ENCODE measurements at places on chromosomes 11 and 22.

- no peak for DNase-seq
These were observed 29.7 kb downstream of the AP2A2 start for GRCh38 chr11:955154-956063.

- DNase-seq = no peak
These were observed 2.9 kb downstream of the CHID1 start for GRCh38 chr11:907668-908067.

DNA sequence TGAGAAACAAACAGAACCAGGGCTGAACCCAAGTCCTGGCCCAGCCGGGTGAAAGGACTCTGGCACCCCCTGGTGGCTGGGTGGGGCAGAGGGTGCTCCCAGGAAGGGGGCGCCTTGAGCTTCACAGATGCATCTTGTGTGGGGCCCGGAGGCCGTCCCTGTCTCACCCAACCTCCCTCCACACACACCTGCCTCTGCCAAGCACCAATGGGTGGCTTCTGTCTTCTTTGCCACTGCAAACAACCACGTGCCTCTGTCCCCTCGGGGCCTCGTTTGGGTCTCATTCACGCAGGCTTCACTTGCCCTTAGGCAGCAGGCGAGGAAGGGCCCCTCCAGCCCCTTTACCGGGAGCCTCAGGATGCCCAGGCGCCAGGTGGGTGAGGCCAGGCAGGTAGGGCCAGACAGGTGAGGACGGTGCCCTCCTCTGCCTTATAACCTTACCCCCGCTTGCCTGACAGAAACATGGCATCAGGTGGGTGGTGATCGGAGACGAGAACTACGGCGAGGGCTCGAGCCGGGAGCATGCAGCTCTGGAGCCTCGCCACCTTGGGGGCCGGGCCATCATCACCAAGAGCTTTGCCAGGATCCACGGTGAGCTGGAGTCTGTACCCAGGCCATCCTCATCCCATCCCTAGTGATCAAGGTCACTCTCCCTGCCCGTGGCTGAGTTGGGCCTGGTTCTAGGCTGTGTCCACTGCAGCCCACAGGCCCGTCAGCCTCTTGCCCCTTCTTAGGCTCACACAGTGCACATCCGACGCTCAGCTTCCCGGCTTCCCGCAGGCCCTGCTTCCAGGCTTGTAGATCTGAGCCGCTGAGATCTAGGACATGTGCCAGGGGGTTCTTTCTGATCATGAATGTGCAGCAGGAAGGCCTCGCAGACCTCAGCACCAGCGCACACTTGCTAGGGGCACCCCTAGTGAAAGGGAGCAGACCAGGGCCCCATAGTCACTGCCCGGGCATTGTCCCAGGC, 17.2 kb downstream of the POLR3H start:
- DNase-seq = peak; percentile 11

DNA sequence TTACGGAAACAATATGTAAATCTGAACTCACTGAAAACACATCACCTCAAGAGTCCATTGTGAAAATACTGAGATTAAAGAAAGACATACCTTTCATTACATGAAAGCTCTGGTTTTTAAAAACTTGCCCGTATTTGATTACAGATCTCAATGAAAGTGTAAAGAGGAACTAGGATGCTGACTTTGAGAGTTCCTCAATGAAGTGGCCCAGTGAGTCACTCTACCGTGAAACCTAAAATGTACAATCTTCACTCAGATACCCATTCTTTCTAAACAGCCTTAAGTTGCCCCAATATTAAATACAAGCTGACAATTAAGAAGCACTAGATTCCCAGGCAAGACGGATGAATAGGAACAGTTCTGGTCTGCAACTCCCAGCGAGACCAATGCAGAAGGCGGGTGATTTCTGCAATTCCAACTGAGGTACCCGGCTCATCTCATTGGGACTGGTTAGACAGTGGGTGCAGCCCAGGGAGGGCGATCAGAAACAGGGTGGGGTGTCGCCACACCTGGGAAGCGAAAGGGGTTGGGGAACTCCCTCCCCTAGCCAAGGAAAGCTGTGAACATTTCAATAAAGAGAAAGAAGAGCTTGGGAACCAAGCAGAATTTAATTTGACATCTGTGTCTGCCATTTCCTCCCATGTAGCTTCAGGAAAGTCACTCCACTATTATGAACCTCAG, 33.8 kb upstream of the OR9G4 start:
- DNase-seq = no peak

DNA sequence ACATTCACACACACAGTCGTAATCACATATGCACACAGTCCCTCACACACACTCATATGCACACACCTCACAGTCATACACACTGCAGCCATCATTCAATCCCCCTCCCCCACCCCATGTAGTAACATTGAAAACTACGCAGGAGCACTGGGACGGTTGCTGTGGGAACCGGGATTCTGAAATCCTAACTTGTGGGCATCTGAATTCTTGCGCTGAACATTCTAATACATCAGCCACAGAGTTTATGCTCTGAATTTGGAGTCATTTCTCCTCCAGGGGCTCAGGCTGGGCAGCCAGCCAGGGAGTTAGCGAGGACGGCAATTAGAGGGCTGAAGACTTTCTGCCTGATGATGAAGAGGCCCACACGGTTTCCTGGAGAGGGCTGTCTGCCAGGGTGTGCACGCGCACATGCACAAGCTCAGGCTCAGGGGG, 32.7 kb downstream of the CD6 start:
- no peak for DNase-seq

- no peak for DNase-seq
These were observed 673 bp upstream of the SCUBE2 start for GRCh38 chr11:9092072-9092471.

- no peak for DNase-seq
These were observed 22.2 kb downstream of the FLRT1 start for GRCh38 chr11:64057890-64058289.

DNA sequence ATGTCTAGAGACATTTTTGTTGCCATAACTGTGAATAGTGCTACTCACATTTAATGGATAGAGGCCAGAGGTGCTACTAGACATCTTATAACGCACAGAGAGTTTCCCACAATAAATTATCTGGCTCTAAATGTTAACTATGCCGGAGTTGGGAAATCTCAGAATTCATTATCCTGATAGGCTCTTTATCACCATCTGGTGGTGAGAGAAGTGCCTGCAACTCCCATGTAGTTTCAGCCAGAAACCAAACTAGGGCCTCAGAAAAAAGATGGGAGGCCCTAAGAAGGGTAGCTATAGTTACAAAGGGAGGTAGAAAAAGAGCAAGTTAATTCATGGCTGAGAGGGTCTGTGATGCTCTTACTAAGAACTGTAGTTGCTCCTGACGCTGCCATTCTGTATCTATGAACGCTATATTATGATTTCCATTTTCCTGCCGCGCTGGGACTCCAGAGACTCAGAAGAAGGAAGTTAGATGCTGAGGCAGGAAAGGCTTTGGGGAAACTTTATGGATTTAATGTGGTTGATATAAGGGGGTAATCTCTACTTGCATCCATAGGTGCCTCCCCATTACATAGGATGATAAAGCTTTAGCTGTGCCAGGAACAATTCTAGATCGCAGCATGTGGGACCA, 22.9 kb upstream of the MRPL17 start:
- DNase-seq = peak; percentile 49

DNA sequence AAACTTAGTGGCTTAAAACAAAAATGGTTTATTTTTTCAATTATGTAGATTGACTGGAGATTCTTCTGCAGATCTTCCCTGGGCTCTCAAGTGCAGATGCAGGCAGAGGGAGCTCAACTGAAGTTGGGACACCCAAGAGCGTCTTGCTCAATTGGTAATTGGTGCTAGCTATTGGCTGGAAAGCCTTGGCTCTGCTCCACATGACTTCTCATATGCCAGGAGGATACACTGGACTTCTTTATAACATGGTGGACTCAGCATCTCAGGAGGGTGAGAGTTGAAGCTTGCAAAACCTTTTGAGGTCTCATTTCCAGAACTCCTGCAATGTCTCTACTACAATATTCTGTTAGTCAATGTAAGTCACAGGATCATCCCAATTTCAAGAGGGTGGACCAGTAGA, 42.2 kb upstream of the PRSS23 start:
- DNase-seq = no peak

DNA sequence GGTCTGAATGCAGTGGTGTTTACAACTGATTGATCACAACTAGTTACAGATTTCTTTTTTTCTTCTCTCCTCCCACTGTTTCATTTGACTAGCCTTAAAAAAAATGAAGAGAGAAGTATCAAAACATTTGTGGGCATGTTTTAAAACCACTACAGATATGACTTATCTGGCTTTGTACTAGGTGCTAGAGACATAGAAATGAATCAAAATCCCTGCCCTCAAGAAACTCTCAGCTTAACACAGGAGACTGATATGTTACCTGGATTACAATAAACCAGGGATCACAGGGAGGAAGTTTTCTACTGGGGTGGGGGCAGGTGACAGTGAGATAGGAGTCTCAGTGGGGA, 25.2 kb upstream of the CTR9 start:
- DNase-seq = no peak

DNA sequence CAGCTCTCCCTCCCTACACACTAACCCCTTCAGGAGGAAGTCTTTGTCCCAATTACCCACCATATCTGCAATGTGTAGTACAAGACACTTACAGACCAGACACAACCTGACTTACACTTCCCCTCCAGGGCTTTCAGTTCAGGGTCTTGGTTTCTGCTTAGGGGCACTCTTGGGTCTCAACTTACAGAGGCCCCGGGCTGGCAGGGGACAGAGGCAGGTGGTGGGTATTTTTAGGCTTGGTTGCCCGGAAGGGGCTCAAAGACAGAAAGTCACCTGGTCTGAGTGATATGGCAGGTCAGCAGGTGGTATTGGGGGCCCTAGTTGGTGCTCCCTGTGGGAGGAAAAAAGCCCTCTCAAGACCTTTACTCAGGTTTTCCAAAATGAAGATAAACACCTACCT, 3.4 kb upstream of the TMEM184B start:
- DNase-seq = no peak

DNA sequence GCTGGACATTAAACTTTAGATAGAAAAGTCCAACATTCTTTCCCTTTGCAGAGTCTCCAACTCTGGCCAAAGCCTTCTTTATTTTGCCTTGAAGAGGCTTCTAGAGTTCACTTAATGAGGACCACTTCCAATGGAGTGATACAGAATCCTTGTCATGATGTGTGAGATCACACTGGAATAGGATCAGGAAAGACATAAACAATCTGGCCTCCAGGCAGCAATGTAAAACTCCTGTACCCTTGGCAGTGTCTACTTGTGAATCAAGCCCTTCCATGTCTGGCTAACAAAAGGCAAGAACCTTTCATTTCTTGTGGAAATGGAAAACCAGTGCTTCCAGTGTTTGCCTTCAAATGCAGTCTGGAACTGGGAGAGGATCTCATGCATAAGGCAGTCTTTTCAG, 56.5 kb upstream of the FIBIN start:
- no peak for DNase-seq

- DNase-seq = peak; percentile 64
These were observed 42.1 kb downstream of the PRDM10 start for GRCh38 chr11:129960216-129961214.

GRCh38 chr11:65776710-65777141, 4.0 kb downstream of the AP5B1 start:
- DNase-seq = no peak

- DNase-seq = peak; percentile 67
These were observed 67.3 kb upstream of the NUP50 start for GRCh38 chr22:45096256-45096907.

GRCh38 chr11:76394411-76394810, 13.3 kb downstream of the GVQW3 start:
- no peak for DNase-seq

GRCh38 chr22:43217285-43218030, 30.5 kb upstream of the TTLL12 start:
- DNase-seq = no peak

- no peak for DNase-seq
These were observed 59.2 kb upstream of the B3GAT1 start for GRCh38 chr11:134471087-134471715.

- no peak for DNase-seq
These were observed 41.8 kb upstream of the KCNQ1OT1 start for GRCh38 chr11:2741377-2742131.

- no peak for DNase-seq
These were observed 1.2 kb downstream of the P2RX3 start for GRCh38 chr11:57339328-57339727.

DNA sequence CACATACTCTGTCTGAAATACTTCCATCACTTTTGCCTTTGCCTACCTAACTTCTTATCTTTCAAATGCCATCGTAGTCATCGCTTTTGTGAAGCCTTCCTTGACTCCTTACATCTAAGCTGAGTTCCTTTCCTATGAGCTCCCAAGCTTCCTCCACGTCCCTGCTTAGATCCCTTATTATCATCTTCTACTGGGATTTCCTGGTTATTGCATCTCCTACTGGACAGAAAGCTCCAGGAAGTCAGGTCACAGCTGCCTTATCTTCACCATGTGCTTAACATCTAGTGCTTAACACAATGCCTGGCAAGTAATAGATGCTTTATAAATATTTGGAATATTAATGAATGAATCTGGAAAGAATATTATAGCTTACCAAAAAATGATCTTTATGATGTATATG, 5.9 kb downstream of the YPEL4 start:
- no peak for DNase-seq

- no peak for DNase-seq
These were observed 87.8 kb upstream of the PRDM11 start for GRCh38 chr11:45058647-45058950.

DNA sequence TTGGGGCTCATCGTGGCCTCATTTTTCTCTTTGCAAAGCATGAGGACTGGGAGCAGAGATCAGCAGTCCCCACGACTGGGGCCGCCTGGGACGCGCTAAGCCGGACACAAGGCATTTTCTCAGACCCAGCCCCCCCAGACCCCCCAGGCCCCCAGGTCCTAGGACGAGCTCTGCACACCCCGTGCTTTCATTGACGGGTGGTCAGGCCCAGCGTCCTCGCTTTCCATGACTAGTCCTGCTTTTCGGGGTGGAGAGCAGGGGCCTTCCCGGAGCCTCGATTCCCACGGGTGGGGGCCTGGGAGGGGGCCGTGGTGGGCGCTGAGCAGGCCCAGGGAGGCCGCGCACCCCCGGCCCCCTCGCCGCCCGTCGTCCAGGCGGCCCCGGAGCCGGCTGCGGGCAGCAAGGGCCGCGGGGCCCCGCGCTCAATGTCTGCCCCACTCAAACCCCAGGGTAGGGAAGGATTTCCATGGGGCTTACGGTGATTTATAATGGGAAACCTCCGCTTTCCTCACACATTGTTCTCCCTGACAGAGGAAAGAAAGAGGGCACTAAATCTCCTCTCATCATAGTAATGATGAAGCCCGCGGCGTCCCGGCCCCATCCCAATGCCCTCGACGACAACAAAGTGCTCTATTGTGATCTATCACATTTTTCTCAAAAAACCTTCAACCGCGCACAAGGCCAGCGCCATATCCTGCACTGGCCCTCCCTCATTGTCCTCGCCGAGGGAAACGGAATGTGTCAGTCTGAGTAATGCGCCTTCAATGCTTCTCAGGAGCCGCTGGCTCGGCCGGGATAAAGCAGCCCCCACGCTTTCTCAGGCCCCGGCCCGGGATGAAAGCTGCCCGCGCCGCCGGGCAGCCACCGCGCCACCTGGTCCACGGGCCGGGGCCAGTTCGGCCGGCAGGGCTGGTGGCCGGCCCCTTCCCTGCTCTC, 10.4 kb upstream of the LINC01488 start:
- DNase-seq = no peak

Measured in LoVo (cell line).